ENCODE measurements at places on chromosomes 2 and 18.

DNA sequence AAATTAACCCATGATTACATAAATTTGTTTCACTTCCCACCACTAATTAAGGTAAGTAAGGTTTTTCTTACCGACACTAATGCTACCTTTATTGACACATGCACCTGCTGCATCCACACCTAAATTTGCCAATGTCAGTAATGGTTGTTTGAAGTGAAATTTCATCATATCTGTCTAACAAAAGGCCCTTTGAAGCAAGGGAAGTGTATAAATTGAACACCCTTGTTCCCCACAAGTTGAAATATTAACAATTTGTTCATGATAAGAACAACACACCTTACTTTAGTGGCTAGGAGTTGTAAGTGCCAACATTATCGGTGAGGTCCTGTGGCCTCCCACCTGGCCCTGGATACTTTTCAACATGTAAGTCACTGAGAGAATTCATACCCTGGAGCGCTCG is 116.3 kb upstream of the CDCA7 start:
- no peak for DNase-seq

DNA sequence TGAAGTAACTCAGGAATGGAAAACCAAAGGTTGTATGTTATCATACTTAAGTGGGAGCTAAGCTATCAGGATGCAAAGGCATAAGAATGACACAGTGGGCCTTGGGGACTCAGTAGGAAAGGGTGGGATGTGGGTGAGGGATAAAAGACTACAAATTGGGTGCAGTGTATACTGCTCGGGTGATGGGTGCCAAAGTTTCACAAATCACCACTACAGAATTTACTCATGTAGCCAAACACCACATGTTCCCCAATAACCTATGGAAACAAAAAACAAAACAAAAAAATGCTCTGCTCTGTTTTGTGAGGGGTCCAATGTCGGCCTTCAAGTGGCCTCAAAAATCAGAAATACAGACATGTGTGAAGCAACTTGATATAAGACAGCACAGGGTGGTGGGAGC is 8.9 kb upstream of the RNF144A start:
- no peak for DNase-seq

- no peak for DNase-seq
These were observed 115.2 kb upstream of the FOSL2 start for GRCh38 chr2:28277466-28277865.

- DNase-seq, result no peak
These were observed 317.4 kb upstream of the UBE2E3 start for GRCh38 chr2:180662941-180663471.

- DNase-seq, result no peak
These were observed 118.4 kb downstream of the TANC1 start for GRCh38 chr2:159086826-159087225.

GRCh38 chr18:31489311-31489710 is 8.7 kb upstream of the DSG2 start:
- no peak for DNase-seq

GRCh38 chr2:167940346-167940725 is 307.1 kb downstream of the STK39 start:
- DNase-seq, result no peak

Measured in ascending aorta (tissue), 2 donors.